Aorta (tissue), 5 donors: ENCODE measurements at places on chromosomes 2 and 18. TPM values are rescaled to one million over a fixed set of nuclear protein-coding genes. Genes with fewer than 3 reads are reported as not detected.

The CAPN14 gene
- 0.29 TPM for total RNA-seq

The PSTPIP2 gene
- total RNA-seq, result 12.6 TPM

The ASIC4 gene
- 0.42 TPM for total RNA-seq

The EFR3B gene
- total RNA-seq, result 1.3 TPM

The UPP2 gene
- total RNA-seq, result not detected
